ENCODE measurements at places on chromosomes 5 and 9.

- DNase-seq = no peak
Observed at GRCh38 chr9:105887679-105888078, 193.3 kb downstream of the TMEM38B start.

DNA sequence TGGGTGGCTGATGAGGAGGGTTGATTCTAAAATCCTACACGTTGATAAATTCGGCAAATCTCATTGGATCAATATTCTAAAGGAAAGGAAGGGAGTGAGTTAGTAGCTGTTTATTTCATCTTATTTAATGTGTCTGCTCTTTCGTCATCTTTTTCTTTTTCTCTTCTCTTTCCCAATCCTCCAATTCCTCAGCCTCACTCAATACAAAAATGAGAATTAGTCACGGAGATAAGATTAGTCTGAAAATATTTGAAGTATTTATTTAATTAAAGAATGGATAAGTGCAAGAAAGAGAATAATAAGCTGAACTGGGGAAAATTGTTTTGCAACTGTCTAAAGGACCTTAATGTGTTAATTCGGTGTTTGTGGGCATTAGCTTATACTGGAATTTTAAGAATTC lies 1095.1 kb downstream of the DTWD2 start:
- DNase-seq = no peak

GRCh38 chr5:144004146-144004545 lies 166.3 kb downstream of the YIPF5 start:
- no peak for DNase-seq

GRCh38 chr5:16437977-16438376 lies 27.6 kb downstream of the ZNF622 start:
- no peak for DNase-seq

DNA sequence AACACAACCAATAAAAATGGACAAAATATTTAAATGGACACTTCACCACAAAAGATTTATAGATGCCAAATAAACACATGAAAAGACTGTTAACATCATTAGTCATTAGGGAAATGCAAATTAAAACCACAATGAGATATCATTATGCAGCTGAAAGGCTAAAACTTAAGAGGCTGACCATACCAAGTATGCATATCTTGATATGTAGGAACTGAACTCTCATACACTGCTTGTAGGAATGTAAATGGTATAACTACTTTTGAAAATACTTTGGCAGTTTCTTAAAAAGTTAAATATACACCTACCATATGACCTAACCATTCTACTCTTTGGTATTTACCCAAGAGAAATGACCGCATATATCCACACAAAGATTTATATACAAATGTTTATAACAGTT lies 13.6 kb upstream of the ADAMTS12 start:
- DNase-seq = no peak

- no peak for DNase-seq
Observed at GRCh38 chr5:178589180-178590140, 733 bp downstream of the COL23A1 start.

DNA sequence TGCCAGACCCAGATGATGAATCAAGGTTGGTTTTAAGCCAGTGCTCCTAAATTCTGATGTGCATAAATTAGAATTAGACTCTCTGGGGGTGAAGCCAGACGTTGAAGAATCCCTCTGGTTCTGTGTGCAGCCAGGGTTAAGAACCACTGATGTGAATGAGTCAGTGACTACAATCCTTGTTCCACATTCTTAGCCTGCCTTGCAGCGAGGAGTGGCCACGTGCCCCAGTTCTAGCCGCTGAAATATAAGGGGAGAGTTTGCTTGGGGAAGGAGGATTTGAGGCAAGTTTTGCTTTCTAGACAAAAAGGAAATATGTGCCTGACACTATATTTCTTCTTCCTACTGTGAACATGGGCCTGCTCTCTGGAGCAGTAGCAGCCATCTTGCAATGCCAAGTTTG lies 34.2 kb upstream of the MSH3 start:
- no peak for DNase-seq

DNA sequence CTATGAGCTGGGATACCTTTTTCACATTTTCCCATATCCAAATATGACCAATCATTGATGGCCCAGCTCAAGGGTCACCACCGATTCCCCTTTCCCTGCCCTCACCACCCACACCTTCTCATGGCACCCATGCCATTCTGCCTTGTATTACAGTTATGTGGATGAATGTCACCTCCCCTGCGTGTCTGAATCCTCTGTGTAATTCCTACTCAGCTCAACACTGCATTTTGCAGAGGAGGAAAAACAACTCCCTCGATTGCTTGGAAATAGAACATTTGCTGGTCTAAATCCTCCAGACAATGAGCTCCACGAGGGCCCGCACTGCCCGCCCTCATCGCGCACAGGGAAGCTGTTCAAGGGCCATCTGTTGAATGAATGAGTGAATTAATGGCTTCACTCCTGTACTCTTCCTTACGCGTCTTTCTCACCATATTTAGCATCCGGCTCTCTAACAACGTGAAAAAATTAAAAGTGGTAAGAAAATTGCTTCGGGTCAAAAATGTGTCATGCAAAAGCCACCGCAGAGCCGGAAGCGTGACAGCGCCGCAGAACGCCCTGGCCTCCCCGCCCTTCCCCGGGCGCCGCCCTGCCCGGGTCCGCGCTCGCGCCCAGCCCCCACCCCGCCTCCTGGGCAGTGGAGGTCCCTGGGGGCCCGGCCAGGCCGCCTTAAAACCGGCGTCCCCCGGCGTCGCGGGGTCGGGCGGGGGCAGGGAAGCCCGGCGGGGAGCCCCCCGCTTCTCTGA lies 704 bp downstream of the SUSD1 start:
- peak; percentile 83 for DNase-seq

- no peak for DNase-seq
Observed at GRCh38 chr5:4860631-4861030, 279.5 kb upstream of the ADAMTS16 start.

DNA sequence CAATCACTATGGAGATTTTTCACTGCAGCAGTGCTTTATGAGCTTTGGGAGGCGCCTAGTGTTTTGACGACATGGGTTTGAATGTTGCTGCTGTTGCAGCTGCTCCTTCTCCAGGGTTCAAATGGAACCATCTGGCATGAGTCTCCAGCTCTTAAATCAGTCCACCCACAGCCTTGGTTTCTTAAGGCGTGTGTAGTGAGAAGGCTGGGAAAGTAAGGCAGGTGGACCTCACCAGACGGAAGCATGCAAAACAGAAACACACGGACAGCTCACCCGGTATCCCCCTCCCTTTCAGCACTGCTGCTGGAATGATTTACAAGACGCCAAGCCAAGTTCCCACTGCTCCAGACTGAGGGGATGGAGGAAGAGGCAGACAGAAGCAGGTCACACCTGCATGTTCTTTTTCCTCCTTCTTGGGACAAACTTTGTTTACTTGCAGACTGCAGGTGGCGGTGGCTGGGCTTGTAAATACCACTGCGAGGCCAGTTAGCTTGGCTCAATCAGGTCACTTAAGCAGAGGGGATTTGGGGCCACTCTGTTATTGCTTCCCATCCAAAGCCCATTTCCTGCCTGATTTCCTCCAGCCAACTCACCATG lies 47.4 kb downstream of the ADAM19 start:
- DNase-seq = no peak

GRCh38 chr5:81023261-81023970 lies 63.3 kb downstream of the RASGRF2 start:
- no peak for DNase-seq

- no peak for DNase-seq
Observed at GRCh38 chr9:98449871-98450270, 194.4 kb upstream of the TBC1D2 start.

DNA sequence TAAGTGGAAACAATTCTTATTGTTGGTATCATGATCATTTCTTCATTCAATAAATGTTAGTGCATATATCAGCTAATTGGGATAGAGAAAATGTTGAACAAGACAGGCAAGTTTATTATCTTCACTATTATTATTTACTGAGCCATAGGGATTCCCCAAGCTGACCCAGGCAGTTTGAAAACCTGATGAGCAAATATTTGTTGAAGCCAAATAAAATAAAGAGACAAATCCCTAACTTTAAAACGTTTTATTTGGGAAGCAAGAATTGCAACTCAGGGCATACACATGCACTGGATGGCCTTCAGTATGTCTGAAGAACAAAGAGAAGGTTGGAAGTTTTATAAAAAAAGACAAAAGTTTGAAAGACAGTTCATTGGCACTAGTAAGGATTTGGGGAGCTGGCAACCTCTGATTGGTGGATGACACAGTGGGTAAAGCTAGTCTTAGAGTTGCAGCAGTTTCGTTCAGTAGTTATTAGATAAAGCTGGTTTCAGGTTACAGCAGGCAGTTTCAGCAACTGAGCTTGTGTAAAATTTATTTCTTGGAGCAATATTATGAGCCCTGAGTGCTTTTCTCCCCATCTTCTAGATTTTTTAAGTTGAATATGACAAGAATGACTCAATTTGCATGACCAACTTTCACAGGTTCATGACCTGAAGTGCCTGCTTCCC lies 44.7 kb upstream of the PRLR start:
- no peak for DNase-seq

DNA sequence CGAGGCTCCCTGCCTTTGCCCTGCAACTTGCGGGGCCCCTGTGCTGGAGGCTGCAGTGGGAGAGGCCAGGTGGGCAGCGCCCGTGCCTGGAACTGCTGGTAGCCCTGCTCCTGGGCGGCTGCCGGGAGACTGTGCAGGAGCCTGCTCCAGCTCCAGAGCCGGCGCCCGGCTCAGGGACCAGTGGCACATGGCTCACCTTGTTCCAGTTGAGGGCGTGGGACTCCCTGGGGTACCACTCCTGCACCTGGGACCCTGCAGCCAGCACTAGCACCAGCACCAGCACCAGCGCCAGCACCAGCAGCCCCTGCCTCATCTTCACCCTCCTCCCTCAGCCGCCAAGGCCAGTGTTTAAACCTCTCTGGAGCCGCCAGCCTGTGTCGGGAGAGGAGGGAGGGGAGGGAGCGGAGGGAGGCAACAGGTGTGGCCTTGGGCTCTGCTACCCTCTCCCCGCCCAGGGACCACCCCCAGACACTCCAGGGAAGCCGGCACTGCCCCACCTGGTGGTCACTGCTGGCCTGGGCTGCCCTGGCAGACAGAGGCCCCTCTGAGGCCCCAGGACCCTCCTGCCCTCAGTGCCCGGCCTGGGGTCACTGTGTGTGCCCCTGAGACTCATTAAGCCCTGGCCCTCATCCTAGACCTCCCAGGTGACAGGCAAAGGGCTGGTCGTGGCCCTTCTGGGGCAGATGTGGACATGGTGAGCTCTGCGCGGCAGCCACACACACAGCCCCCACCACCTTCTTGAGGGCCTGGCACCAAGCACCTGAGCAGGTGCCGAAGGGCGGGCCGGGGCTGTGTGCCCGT lies at the start of gene LCN10:
Gene LCN10 (minus strand): TSS at position 350 of the 801 bp plus-strand sequence. CDS start 37 bp downstream, at position 313.
- DNase-seq = no peak

GRCh38 chr5:44260793-44261192 lies 128.4 kb downstream of the FGF10 start:
- no peak for DNase-seq

GRCh38 chr5:33841891-33842290 lies 49.9 kb downstream of the ADAMTS12 start:
- no peak for DNase-seq

GRCh38 chr9:112970939-112971338 lies 41.1 kb downstream of the ZNF883 start:
- no peak for DNase-seq

DNA sequence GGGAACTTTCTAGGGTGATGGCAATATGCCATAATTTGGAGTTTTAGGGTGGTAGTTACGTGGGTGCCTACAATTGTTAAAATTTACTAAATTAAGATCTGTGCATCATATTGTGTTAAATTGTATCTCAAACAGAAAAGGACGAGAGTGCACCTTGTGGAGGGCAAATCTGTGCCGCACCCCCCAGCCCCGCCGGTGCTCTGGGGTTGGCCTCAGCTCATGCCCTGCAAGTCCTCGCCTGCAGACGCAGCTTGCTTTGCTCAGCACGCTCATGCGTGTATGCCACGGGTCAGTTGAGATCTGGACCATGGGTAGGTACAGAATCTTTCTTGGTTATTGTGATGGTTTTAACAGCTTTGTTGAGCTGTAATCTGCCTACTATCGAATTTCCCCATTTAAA lies 33.7 kb upstream of the FCN1 start:
- no peak for DNase-seq

DNA sequence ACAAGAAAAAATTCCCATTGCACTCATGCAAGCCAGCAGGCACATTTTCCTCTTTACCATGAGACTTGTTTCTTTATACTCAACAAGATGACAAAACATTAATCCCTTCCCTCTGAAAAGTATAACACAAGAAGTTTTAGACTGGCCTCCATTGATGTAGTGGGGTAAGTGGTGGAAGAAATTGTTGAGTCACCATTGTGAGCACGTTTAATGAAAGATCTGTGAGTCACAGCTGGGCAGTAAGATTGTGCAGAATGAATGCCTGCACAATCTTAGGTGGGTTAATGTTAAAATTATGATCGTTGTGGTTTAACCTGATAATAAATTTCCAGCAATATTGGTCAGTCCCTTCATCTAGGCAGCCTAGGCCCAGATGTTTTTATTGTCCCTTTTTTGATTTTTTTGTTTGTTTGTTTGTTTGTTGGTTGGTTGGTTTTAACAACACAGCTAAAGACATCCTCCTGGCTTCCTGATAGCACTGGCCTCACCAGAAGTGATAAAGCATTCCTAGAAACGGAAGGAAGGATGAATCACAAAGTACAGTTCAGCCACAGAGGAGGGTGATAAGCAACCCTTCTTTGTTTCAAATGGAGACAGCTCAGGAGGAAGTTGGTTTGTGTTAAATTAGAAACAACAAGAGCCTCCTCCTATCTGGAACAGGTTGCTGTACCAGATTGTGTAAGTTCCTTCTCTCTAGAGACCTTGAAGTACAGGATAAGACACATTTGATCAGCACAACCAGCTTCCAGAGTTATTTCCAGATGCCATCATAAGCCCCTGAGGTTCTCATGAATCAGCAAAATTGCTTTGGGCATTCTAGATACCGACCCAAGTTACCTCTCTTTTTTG lies 40.3 kb downstream of the SLC24A2 start:
- no peak for DNase-seq

DNA sequence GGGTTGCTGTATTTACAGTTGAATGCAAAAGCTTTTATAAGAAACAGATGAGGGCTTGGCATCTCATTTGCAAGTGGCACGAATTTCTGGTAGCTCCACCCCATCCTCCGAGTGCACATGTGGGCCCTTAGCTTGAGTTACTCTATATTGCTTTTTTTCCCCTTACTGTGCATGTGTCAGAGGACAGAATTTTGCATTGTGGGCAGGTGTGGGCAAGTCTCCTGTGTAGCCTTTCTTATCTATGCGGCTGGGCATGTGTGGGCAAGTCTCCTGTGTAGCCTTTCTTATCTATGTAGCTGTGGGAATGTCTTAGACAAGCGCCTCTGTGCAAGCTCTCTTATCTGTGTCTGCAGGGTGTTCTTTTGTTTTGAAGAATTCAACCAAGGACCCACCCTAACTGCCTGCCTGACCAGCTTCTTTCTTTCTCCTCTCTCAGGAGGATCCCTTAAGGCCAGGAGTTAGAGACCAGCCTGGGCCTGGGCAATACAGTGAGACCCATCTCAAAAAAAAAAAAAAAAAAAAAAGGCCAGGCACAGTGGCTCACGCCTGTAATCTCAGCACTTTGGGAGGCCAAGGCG lies 34.1 kb upstream of the SIL1 start:
- DNase-seq = no peak

DNA sequence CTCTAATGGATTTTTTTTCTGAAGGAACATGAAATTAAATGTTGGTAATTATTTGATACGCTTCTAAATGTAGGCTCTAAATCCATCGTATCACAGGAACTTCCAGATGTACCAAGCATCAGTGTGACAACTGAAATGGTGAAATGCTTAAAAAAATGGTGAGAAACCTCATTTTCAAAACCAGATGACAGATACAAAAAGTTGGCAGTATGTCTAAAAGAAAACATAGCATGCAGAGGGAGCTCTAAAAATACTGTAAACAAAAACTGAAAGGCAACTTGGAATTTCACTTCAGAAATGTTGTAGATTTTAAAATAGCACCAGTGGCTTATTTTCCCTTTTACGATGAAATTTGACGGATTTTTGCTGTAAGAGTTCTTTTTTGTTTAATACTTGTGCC lies 1043.6 kb upstream of the WWC1 start:
- DNase-seq = no peak
